ENCODE measurements at places on chromosomes 12 and 14. TPM values are rescaled to one million over a fixed set of nuclear protein-coding genes. Genes with fewer than 3 reads are reported as not detected.

- no peak for DNase-seq
Observed at GRCh38 chr12:111519083-111519482, 80.0 kb downstream of the ATXN2 start.

GRCh38 chr14:22221508-22221907 is 367.5 kb downstream of the DAD1 start:
- peak; percentile 27 for DNase-seq

NGB gene
- total RNA-seq: not detected

- no peak for DNase-seq
Observed at GRCh38 chr12:25644979-25645378, 91.9 kb upstream of the LMNTD1 start.

PIWIL1 gene
- not detected for total RNA-seq

DNA sequence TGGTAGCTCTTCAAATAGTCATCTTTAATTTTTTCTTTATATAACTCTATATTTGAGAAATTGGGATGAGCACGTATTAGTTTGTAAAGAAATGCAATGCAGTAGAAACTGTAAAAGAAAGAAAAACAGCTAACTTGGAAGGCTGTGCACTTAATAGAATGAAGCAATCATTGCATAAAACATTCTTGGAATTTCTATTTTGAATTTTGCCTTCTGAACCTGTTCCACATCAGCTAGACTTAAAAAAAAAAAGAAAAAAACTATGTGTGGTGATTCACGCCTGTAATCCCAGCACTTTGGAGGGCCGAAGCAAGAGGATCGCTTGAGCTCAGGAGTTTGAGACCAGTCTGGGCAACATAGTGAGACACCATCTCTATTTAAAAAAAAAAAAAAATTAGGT is 29.4 kb downstream of the SCN8A start:
- DNase-seq: no peak

MGST1 gene
- total RNA-seq: 256 TPM

TAS2R9 gene
- total RNA-seq: not detected

GRCh38 chr12:966724-967123 is 17.2 kb upstream of the RAD52 start:
- no peak for DNase-seq

- DNase-seq: peak; percentile 45
Observed at GRCh38 chr12:87150969-87151662, 878.1 kb downstream of the C12orf50 start.

DNA sequence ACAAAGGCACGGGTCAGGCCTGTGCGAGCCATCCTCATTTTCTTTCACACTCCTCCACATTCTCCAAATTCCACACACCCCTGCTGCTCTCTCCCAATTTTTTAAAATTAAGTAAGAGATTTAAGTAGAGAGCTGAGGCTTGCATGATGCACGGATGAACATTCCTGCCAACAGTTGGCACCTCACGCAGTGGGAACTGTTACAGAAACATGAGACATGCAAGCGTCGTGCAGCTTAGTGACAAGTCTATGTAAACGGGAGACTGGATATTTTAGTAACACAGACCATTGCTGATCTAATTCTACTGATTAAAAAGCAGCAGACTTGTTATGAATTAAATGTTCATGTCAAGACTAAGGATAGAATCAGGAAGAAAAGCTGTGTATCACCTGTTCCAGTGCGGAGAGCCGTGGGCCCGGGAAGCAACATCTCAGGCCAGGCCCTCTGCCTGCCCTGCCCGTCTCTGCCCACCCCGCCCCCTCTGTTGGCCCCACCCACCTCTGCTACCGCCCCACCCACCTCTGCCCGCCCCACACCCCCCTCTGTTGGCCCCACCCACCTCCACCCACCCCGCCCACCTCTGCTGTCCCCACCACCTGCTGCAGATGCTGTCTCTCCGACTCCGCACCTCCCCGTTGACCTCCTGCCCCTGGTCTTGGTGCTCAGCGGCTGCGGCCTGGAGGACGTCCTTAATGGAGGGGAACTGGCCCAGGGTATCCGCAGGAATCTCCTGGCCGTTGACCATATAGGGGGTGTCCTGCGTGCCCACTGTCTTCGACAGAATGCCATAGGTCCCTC is 21.2 kb downstream of the GOLGA3 start:
- DNase-seq: no peak

- DNase-seq: no peak
Observed at GRCh38 chr12:4449851-4450221, 4.2 kb upstream of the FGF6 start.

ZBTB25 gene
- 7.2 TPM for total RNA-seq

DNA sequence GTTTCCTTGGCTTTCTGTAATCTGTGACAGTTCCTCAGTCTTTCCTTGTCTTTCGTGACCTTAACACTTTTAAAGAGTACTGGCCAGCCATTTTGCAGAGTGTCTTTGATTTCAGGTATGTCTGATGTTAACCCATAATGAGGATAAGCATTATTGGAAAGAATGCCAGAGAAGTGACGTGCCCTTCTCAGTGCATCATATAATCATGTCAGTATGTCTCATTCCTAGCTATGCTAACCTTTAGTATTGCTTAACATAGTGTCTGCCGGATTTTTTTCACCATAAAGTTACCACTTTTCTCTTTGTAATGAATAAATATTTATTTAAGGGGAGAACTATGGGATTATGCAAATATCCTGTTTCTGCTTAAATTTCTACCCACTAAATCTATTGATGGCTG is 28.5 kb downstream of the RERG start:
- no peak for DNase-seq

CLEC4E gene
- not detected for total RNA-seq

DNA sequence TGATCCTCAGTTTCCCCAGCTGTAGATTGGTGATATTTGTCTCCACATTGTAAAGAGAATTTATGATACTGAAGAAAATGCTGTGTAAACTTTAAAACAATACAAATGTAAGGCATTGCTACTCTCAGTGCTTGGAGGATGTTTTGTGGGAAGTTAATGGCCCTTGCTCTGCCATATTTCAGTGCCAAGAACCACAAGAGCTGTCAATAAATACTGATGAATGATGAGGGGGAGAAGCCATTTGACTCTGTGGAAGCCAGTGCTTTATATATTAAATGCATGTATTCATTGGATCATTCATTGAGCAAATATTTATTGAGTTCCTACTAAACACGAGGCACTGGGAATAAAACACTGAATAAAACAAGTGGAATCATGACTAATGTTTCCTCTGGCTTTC is 30.8 kb downstream of the CACNA1C start:
- DNase-seq: no peak

GRCh38 chr12:24898606-24899005 is 50.3 kb downstream of the BCAT1 start:
- no peak for DNase-seq

TMEM117 gene
- 47.1 TPM for total RNA-seq

DDX23 gene
- 73.1 TPM for total RNA-seq
